ENCODE measurements at places on chromosomes 11 and 22. TPM values are rescaled to one million over a fixed set of nuclear protein-coding genes. Genes with fewer than 3 reads are reported as not detected.

SLC22A9 gene
- not detected for total RNA-seq

SNX15 gene
- total RNA-seq: 23.5 TPM

TRIM51 gene
- not detected for total RNA-seq

WNT11 gene
- total RNA-seq: 0.50 TPM

SLCO2B1 gene
- total RNA-seq: under 0.01 TPM

NLRP6 gene
- not detected for total RNA-seq

TPBGL gene
- total RNA-seq: not detected
